ENCODE measurements at places on chromosomes 4 and X. TPM values are rescaled to one million over a fixed set of nuclear protein-coding genes. Genes with fewer than 3 reads are reported as not detected.

The CLDN22 gene
- total RNA-seq = not detected

The FGG gene
- not detected for total RNA-seq

The NKX3-2 gene
- 4.0 TPM for total RNA-seq

The FAM184B gene
- total RNA-seq = 0.16 TPM

The ENPP6 gene
- total RNA-seq = not detected

The DCAF12L2 gene
- 3.3 TPM for total RNA-seq

The TMEM271 gene
- total RNA-seq = 0.32 TPM

The MMRN1 gene
- total RNA-seq = 10.7 TPM

The STK32B gene
- 3.4 TPM for total RNA-seq

The PLK4 gene
- 49.6 TPM for total RNA-seq

The ATP2B3 gene
- 0.05 TPM for total RNA-seq

DNA sequence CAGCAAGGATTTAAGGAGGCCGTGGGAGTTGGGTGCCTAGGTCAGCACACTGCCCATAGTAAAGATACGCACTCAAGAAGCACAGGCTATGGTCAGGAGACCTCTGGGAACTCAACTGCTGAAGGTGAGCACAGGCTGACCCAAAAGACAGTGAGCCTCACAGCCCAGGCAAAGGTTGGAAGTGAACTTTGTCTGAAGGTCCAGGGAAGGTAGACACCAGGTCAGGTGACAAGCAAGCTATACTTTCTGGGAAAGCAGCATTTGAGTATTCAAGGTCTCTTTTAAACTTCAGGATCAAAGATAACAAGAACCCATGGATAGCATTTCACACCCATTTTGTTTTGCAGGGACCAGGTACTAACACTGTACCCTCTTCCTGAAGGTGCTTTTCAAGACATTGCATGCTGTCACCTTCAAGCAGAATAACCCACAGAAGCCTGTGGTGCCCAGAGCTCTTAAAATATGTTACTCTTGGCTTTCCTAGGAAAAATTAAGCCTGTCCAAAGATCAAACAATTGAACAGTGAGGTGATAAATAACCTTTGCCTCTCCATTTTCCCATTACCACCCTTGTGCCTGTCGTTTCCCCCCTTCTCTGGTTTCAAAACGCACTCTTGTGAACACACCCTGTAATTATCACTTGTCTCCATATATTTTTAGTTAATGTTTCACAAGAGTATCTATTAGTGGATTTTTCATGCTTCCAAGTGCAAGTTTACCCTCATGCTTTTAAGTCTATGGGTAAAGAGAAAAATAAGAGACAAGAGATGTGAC lies 3.4 kb upstream of the S100G start:
- DNase-seq = no peak

- DNase-seq = no peak
Measured at GRCh38 chr4:108081256-108081655, 87.5 kb downstream of the LEF1 start.

- DNase-seq = no peak
Measured at GRCh38 chr4:3875466-3875865, 109.3 kb downstream of the ADRA2C start.

GRCh38 chr4:77028246-77028645 lies 47.5 kb downstream of the CCNI start:
- DNase-seq = no peak

- DNase-seq = no peak
Measured at GRCh38 chr4:113674251-113674650, 87.3 kb downstream of the CAMK2D start.

GRCh38 chr4:114512595-114513295 lies 85.9 kb upstream of the UGT8 start:
- no peak for DNase-seq

DNA sequence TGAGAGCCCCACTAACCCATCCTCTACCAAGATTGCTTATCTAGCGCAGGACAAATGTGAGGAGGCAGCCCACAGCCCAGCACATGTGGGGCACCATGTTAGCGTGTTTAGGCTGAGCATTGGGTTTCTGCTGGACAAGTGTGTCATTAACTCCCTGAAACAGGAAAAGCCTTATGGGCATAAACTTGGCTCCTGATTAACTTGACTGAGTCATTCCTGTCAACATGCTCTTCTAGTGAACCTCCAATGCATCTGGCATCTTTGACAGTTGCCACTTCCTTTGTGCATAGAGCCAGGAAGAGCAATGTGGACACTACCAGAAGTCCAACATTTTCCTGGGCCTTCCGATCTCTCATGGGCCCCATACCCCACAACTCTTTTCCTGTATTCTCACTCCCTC lies 2.5 kb downstream of the SPIN2A start:
- DNase-seq = no peak

DNA sequence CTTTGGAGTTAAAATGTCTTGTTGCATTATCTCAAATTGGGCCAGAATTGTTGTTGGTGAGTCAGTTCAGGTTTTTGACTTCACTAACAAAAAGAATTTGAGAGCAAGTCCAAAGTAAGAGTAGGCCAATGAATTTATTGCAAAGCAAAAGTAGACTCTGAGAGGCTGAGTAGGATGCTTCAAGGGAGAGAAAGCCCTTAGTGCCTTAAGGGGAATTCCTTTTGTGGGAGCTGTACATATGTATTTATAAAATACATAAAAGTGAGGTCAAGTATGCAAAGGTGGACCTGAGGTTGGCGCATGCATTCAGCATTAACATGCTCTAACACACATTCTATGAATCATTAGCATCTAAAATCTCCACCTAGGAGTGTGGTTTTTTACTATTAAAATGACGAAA lies 565.4 kb downstream of the GRXCR1 start:
- DNase-seq = no peak

DNA sequence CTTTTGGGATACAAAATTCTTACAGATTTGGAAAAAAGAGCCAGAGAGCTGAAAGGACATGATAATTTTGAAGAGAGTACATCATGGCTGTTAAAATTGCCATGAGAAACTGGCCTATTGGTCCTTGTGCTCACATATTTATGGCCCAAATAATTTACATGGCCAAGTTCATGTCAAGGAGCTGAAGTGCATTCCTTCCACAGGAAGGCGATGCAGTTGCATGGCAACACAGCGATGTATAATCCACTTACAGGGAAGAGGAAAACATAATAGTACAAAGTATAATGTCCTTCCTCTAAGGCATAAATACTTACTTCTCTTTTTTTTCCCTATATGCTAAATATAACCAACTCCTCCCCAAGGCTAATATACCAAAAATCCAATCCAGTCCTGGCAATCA lies 914.5 kb upstream of the AGA start:
- no peak for DNase-seq

- no peak for DNase-seq
Measured at GRCh38 chr4:177119021-177119471, 190.6 kb upstream of the NEIL3 start.

- DNase-seq = no peak
Measured at GRCh38 chr4:186027405-186027804, 41.6 kb upstream of the TLR3 start.

- DNase-seq = no peak
Measured at GRCh38 chr4:158760866-158761265, 8.0 kb upstream of the FNIP2 start.

- DNase-seq = no peak
Measured at GRCh38 chr4:31089815-31090214, 369.6 kb downstream of the PCDH7 start.

DNA sequence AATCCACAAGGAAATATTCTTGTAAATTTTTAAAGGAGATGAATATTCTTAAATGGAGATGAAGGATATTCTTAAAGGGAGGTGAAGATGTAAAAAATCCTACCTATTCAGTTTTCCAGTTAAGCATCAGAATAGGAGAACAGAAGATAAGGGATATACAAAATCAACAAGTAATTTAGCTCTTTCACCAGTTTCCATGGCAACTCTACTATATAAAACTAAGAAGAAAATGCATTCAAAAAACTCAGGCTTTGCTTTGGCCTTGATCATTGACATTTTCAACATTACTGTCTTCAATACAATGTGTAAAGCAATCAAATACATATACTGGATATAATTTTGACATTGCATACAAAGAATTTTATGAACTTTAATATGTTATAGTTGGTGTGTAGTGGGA lies 622.7 kb upstream of the GRID2 start:
- no peak for DNase-seq

DNA sequence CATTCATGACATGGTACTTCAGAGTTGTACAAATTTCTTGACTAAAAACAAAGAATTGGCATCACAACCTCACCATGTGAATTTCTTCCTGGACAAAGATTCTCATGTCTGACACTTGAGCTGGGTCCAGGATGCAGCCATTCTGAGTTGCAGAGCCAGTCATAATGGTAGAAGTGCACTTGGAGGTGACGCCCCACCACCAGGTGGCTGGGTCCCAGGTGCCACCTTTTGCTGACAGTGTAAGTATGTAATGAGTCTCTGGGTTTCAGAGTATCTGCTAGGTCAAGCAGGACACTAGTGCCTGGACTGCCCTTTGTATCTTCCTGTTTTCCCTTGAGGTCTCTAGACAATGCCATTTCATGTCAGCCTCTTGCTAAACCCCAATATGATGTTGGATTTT lies 36.6 kb upstream of the WDR1 start:
- DNase-seq = no peak

- DNase-seq = peak; percentile 22
Measured at GRCh38 chrX:108224727-108225621, 133.4 kb downstream of the ATG4A start.

DNA sequence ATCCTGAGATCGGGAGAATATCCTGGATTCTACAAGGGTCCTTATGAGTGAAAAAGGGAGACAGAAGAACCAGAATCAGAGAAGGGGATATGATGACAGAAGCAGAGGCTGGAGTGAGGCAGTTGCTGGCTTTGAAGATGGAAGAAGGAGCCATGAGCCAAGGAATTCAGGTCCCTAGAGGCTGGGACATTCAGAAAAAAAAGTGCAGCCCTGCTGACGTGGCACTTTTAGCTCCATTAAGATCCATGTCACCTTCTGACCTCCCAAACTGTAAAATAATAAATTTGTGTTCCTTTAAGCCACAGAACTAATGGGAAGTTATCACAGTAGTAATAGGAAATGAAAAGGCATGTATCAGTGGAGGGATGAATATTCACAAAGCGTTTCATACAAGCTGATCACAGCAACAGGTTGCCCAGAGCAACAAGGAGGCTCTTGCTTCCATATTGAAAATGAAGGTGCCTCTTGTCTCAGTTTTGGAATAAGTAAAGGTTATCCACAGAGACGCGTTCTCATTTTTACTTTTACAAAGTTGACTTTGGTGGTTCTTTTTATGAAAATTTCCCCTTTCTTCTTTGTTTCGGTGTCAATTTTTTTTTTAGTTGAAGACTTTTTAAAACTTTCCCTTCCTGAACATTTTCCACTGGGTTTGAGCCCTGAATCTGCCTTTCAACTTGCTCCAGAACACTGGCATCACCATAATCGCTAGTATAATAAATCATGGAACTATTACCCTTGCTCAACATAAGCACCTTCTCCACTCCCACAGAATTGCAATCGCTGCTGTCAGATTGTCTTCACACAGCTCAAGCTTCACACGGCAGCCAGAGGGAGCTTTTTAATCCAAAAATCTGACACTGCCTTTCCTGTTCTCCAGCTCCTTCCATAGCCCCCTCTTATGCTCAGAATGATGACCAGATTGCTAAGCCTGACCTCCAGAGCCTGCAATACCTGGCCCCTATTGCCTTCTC lies 127.6 kb upstream of the RBPJ start:
- DNase-seq = no peak

DNA sequence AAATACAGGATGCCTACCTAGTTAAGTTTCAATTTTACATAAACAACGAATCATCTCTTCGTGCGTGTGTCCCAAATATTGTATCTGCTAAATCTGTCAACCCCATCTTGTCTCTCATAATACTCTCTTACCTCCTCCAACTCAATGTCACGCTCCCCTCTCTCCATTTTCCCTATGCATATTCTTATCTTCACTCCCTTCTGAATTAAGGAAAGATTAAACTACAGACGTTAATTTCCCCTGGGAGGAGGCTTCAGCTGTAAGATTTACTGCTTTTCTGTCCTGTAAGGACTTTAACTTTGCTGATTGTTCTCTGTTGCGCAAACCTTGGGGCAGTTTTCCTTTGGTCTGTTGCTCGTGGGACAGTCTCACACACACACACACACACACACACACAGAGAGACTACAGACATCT lies 455 bp upstream of the ABCB7 start:
- DNase-seq = no peak

DNA sequence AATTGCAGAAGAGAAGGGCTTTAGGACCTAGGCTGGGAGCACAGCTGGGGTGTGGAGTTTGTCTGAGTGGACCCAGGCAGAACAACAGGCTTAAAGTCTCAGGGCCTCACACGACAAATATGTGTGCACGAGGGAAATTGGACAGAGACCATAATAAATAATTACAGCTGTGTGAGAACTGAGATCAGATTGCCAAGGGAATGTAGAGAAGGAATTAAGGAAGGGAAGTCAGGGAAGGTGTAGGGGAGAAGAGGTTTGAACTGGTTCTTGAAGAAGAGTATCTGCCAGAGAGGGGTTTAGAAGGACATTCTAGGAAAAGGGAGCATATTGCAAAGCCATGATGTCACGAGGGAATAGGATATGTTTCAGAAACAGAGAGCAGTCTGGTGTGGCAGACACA lies 120.7 kb upstream of the TSPAN5 start:
- DNase-seq = no peak

DNA sequence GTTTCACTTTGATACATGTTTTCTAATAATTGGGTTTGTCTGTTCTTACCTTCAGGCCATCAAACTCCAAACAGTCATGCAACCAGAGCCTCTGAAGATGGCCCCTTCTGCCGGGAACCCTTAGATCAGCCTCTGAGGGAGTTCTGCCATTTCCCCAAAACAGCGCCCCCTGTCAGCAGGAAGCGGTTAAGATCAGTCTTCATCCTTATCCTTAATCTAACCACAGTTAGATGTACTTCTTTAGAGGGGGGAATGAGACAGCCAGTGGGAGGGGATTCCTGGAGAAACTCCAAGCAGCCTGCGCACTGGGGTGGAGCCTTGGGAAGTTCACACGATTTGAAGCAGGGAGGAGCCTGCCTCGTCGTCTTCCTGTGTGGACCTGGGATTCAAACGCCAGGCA lies 185.4 kb downstream of the INPP4B start:
- no peak for DNase-seq

GRCh38 chrX:140087875-140088274 lies 122.6 kb upstream of the CXorf66 start:
- peak; percentile 15 for DNase-seq

DNA sequence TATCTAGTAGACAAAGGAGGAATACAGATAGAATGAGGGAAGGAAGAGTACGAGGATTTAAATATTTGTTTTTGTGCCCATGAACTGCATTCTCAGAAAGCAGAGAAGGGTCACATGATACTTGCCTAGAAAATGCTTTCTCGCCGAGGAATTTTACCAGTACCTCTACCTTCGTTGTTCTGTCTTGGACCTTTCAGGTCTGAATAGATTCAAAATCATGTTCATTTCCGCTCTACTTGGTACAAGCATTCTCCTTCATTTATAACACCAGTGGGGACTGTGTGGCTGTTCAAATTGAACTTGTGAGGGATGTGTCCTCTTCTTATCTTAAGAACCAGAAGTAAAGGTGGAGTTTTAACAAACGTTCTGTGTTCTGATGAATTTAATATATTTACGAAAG lies 1.9 kb downstream of the USP38 start:
- DNase-seq = no peak

- DNase-seq = no peak
Measured at GRCh38 chrX:7372825-7373525, 225.0 kb upstream of the PUDP start.
